Activated naive CD8-positive, alpha-beta T cell treated with anti-CD3 and anti-CD28 coated beads for 36 hours (primary cell): ENCODE measurements at places on chromosomes 16 and 17.

GRCh38 chr16:5925850-5926249, 828.3 kb upstream of the EEF2KMT start:
- no peak overlapping the region for H3K4me3 ChIP-seq
- H3K36me3 ChIP-seq: no peaks in the 10 kb centered on the region
- no peak overlapping the region for H3K27ac ChIP-seq
- no peak for DNase-seq

DNA sequence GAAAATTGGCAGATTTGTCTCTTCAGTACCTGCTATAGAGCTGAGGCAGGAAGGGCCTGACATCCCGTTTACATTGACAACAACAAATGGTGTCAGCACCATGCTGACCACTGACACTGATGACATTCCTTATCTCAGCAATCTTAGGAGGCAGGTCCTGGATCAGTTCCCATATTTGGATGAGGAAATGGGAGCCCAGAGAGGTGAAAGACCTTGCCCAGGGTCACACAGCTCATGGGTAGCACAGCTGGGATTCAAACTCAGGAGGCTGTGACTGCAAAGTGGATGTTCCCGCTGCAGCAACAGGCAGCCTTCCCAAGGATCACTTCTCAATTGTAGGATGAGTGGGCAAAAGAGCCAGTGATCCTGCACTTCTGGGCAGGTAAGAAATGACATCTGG, 30.5 kb upstream of the CACNG4 start:
- H3K27me3 ChIP-seq: peaks cover 20% of the 10 kb centered on the region
- no peak overlapping the region for H3K27ac ChIP-seq
- DNase-seq: no peak
- H3K4me1 ChIP-seq: no peaks in the 10 kb centered on the region
- no peaks in the 10 kb centered on the region for H3K36me3 ChIP-seq
- H3K4me3 ChIP-seq: no peak overlapping the region

- DNase-seq: no peak
- no peak overlapping the region for H3K4me3 ChIP-seq
- peaks cover 4% of the 10 kb centered on the region for H3K4me1 ChIP-seq
- H3K27ac ChIP-seq: no peak overlapping the region
- H3K27me3 ChIP-seq: peaks cover 16% of the 10 kb centered on the region
- no peaks in the 10 kb centered on the region for H3K36me3 ChIP-seq
Observed at GRCh38 chr16:85164838-85165516, 52.7 kb upstream of the CIBAR2 start.

DNA sequence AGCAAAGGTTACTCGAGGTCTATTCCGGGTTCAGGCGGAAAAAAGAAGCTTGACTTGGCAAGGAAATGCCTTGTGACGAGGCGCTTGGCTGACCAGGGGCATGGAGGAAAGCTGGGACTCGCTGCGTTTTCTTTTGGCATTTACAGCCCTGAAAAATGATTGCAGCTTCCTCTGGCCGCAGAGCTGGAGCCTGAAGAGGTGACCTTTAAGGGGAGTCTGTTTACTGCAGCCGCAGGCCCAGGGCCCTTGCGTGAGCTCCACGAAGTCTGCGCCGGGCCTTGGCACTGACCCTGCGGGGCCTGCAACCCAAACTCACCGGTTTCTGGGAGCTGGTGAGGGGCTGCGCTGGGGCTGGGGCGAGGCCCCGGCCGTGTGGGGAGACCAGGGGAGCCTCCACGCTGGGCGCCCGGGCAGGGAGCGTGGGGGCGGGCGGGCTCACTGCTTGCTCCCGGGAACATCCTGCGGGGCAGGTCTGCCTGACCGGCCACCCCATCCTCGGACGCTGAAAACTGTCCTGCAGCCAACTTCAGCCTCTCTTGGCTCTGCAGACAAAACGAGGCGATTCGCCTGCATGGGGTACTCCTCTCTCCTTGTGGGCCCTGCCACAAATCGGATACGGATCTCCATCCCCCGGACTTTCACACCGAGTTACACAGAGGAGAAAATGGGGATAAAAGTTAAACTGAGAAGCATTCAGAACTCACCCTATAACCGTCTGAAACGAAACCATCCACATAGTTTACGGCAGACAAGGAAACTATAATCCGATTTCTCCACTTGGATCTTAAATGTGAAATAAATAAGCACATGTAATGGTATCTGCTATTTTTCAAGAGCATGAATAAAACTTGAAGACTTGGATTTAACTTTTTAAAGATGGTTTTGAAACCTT, 206.3 kb upstream of the FOXF1 start:
- H3K27ac ChIP-seq: no peak overlapping the region
- H3K27me3 ChIP-seq: peaks cover 40% of the 10 kb centered on the region
- H3K4me1 ChIP-seq: peaks cover 3% of the 10 kb centered on the region

- H3K4me3 ChIP-seq: no peak overlapping the region
- peaks cover 19% of the 10 kb centered on the region for H3K36me3 ChIP-seq
- no peak for DNase-seq
- H3K27ac ChIP-seq: no peak overlapping the region
- peaks cover 46% of the 10 kb centered on the region for H3K4me1 ChIP-seq
- no peaks in the 10 kb centered on the region for H3K27me3 ChIP-seq
Observed at GRCh38 chr17:82524540-82524939, 5.0 kb downstream of the FOXK2 start.
